ENCODE measurements at places on chromosomes 4 and X.

GRCh38 chr4:504076-504475 is 5.1 kb downstream of the PIGG start:
- no peak for DNase-seq

DNA sequence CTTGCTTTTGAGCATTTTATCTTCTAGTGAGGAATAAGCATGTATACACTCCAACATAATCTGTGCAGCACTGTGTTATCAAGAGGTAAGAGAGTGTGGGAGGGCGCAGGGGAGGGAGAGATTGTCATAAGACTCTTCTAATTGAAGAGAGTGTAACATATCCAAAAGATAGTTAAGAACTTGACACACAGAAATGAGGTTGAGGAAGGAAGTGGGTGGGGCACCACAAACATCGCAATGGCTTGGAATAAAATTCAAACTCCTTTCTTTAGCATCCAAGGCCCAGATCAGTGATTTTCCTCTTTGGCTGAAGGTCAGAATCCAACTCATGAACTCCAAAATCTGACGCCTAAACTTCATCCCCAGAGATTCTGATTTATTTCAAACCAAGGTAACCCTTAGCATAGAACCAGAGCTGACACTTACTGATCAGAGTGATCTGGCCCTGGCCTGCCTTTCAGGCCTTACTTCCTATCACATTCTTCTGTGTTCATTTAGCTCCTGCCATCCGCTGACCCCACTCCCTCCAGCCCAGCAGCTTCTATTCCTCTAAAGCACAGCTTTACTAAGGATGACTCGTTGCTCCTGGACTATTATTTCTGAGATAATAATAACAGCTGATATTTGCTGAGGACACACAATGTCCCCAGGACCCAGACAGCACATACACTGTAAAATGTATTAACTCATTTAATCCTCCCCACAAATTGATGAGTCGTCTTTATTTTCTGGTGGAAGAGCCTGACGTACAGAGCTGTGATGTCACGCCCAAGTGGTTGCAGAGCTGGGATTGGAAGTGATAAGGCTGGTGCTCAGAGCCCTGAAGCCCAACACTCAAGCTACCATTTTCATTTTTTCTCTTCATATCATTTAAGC is 10.6 kb upstream of the CTSO start:
- no peak for DNase-seq

DNA sequence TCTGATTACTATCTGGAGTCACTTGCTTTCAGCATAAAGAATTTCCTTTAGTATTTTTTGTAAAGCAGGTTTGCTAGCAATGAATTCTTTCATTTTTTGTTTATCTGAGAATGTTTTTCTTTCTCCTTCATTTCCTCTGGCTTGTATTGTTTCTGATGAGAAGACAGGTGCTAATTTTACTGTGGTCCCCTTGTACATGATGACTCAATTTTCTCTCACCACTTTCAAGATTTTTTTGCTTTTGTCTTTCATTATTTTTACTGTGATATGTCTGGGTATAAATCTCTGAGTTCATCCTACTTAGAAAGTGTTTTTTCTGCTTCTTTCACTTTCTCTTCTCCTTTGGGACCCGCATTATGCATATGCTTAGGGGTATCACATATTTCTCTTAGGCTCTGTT is 62.6 kb downstream of the PKD2 start:
- no peak for DNase-seq

DNA sequence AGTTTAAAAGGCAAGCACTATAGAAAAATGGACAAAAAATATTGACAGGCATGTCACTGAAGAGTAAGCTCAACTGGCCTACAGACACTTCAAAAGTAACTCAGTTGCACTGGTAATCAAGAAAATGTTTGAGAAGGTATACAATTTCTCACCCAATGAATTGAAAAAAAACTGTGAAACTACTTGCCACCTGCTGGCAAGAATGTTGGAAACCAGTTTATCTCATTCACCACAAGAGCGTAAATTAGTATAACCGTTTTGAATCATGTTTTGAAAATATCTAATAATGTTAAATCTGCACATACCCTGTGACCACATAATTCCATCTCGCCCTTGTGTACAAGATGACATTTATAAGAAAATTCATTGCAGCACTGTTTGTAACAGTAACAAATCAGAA is 31.7 kb downstream of the TXK start:
- DNase-seq: no peak

DNA sequence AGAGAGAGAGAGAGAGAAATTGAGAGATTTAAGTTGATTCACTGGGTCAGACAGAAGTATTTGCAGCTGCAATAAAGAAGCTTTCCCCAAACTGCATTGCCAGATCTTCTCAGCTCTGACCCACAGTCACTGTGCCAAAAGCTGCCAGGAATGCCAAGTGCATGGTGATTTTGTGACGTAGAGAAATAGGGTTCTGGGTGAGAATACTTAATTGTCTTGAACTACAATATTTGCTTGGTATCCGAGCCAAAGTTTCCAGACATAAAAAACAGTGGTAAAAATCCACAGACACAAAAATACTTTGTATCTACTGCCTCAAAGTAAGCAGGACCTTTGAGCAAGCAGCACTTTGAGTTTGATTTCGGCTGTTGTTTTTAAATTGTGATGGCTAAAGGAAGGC is 331.1 kb downstream of the GRID2 start:
- no peak for DNase-seq

- DNase-seq: no peak
Observed at GRCh38 chrX:120562569-120562926, 1.8 kb upstream of the CUL4B start.

- DNase-seq: no peak
Observed at GRCh38 chrX:18034945-18035344, 173.8 kb upstream of the RAI2 start.

DNA sequence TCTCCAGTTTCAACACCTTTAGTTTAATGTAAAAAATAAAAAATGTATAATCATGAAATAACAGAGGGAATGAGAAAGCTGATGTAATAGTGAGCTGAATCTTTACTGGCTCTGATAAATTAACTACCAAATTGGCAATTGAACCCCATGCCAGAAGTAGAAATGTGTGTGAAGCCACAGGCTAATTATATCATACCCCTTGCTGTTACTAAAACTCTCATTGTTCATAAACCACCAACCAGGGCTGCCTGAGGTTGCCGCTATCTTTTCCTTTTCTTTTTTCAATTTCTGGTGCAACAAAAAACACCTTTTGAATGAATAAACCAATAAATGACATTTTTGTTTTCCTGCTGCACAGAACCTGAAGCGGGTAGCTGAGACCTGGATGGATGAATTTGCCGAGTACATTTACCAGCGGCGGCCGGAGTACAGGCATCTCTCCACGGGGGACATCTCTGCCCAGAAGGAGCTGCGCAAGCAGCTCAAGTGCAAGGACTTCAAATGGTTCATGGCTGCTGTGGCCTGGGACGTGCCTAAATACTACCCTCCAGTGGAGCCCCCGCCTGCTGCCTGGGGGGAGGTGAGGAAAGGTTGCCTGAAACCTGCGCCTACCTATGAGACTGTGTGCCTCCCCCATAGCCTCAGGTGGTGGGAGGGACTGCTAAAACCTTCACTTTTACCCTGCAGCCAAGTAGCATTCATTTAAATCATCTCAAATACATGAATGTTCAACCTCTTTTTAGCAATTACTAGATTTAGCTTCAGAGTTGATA is 216.7 kb upstream of the GALNT7 start:
- no peak for DNase-seq

DNA sequence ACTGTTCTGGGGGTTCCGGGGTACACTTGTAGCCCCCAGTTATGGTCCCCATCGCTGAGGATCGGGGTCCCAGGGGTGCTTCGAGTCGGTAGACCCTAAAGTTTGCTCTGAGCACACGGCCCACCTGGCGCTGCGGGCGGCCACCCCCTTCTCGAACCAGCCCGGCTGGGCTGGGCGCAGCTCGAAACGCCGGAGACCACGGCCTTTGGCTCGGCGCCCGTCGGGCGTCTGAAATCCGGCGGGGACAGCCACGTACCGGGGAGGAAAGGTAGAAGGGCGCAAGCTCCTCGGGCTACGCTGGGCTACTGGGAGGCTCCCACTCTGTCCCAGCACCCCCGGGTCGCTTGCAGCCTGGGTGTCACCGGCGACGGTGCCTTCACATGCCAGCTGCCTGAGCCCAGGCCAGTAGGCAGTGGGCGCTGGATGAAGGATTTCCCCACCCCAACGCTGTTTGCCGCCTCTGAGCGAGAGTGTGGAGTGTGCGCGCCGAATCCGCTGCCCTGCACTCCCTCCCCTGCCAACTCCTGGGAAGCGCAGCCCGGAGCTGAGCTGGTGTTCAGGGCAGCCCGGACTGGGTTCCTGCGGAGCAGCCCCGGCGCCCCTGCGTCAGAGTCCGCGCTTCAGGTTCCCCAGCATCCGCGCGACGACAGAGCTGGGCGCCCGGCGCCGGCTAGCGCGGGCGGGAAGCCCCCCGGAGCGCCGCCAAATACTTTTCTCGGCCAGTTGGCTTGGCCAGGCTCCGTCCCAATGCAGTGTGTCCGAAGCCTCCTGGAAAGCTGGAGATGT is 637 bp downstream of the MAMLD1 start:
- peak; percentile 67 for DNase-seq

DNA sequence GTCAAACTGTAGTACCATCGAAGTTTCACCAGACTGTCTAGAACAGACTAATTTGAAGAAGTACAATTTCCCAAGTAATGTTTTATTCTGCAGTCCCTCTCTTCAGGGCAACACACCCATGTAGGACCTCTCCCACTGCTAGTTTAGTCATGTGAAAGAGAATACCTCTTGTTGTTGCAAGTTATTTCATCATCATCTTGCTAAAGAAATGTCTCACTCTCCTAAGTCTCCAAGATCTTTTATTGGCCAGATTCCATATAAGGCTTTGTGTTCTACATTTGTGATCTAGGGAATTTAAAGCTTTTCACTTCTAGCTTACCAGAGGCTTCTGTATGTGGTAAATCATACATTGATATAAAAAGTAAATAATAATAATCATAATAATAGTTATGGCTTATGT is 745.3 kb upstream of the MAGEB2 start:
- no peak for DNase-seq

- DNase-seq: no peak
Observed at GRCh38 chr4:148200960-148201359, 241.3 kb downstream of the NR3C2 start.

DNA sequence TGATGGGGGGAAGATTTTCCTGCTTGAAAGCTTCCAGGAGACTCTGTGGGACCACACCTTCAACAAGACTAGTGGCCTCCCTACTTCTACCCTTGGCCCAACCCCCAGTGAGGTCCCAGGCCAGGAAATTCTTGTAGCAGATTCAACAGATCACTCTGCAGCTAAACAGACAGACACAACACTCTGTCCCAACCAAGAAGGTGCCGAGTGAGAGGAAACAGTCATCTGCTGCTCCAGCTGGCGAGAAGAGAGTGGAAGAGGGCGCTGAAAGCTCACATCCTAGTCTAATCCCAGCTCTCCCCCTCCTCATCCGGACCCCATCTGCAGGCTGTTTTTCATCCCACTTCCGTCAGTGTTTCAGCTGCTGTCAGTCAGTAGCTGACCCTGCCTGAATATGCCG is 63.4 kb downstream of the CHRDL1 start:
- no peak for DNase-seq

- no peak for DNase-seq
Observed at GRCh38 chr4:120821029-120821428, 101.5 kb downstream of the PRDM5 start.

DNA sequence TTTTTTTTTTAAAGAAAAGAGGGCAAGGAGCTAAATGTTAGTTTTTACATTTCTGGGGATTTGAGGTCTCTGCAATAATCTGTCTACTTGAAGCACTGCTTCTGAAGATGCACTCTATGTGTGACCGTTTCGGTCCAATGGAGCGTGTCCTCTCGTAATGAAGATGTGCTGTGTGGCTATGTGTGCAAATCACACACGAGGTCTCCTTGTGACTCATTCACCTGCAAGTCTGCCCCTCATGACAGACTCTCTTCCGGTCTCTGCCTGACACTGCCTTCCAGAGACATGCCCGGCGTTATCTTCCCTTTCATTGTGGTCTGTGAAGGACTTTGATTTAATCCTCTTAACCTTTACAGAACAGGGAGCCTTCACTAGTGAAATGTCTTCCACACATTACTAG is 84.3 kb downstream of the TRAM1L1 start:
- DNase-seq: no peak

- peak; percentile 46 for DNase-seq
Observed at GRCh38 chrX:150161193-150161592, 201.9 kb upstream of the MAMLD1 start.

DNA sequence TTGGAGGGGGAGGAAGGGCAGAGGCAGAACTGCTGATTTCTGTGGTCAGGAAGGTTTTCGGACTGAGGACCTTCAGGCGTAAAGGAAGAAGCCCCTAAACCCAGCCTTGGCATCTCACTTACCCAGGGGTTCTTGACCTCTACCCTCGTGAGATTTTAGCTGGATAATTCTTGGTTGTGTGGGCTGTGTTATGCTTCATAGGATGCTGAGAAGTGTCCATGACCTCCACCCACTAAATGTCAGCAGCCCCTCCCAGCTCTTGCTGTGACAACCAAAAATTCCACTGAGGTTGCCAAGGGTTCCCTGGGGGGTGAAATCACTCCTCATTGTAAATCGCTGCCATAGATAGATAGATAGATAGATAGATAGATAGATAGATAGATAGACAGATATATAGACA is 5.8 kb upstream of the CRLF2 start:
- no peak for DNase-seq

GRCh38 chr4:110467400-110467799 is 8.6 kb upstream of the ENPEP start:
- DNase-seq: no peak

DNA sequence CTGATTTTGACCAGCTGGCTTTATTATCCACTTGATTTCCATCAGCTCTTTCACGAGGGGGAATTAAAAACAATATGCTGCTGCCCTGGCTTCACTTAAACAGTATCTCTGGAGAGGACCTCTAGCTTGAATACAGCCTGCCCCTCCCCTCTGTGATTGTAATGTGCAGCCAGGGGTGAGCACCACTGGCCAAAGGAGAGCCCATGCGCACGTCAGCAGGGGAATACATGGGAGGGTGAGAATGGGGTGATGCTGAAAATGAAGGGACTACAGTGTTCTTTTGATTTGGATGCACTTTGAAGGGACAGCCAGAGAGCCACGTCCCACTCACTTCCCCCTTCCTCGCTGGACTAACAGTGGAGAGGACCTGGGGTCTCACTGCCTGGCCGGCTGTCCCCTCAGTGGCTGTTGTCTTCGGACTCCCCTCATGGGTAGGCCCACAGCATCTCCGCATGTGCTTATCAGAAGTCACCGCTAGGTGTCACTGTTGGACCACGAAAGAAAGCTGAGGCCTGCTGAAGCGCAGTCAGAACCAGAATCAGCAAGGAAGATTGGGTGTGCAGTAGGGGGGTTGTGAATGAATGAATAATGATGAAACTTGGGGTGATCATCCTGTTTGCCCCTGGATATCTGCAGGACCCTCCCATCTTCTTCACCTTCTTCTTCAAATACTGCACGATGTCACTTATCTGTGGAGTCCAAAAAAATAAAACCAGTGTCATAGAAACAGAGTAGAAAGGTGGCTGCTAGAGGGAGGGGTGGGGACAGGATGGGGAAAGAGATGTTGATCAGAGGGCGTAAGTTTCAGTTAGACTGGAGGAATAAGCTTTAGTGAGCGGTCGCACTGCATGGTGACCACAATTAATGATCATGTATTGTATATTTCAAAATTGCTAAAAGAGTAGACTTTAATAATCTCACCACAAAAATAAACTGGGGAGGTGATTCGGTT is 32.8 kb downstream of the CLCN4 start:
- DNase-seq: no peak

- no peak for DNase-seq
Observed at GRCh38 chr4:154205471-154205870, 286.1 kb downstream of the DCHS2 start.
